Osteoblast (primary cell): ENCODE measurements at places on chromosomes 16 and 17.

DNA sequence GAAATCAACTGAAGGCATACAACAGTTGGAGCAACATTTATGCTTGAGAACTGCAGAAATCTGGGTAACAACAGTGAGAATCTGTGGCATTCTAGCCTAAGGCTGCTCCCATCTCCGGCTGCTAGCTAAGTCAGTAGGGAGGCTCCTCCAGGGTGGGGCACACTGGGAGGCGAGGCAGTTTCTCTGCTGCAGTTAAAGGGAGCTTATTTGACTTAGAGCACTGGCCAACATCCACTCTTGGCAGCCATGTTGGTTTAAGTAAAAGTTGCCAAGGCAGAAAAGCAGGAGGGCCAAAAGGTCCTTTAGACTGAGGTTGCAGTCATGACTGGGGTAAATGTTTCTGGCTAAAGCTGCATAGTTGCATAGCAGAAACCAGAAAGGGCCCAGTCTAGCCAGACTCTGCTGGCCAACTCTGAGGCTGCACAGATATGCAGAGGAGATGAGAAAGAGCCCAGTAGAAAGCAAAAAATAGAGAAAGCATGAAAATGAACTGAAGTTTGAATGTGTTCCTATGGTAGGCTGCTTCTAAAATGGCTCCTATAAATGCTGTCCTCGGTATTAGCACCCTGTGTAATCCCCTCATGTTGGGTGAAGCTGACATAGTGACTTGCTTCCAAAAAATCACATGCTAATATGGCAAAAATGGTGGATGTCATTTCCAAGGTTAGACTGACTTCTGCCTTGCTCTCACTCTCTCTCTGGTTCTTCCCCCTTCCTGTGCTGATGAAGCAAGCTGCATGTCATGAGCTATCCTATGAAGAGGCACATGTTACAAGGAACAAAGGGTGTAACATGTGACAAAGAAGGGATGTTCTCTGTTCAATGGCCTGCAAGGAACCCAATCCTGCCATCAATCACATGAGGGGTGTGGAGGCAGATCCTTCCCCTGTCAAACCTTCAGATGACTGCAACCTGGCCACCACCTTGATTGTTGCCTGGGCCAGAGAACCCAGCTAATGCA is 3.7 kb upstream of the C16orf78 start:
- no peak overlapping the region for H3K27ac ChIP-seq
- H3K4me1 ChIP-seq, result no peaks in the 10 kb centered on the region
- no peaks in the 10 kb centered on the region for H3K27me3 ChIP-seq
- no peak for DNase-seq
- no peaks in the 10 kb centered on the region for H3K36me3 ChIP-seq

- H3K27me3 ChIP-seq, result no peaks in the 10 kb centered on the region
- peak overlapping the region; percentile 4 for H3K27ac ChIP-seq
- peak; percentile 11 for DNase-seq
- no peak overlapping the region for H3K4me3 ChIP-seq
These were observed 196.7 kb downstream of the CYB561 start for GRCh38 chr17:63249256-63250004.

DNA sequence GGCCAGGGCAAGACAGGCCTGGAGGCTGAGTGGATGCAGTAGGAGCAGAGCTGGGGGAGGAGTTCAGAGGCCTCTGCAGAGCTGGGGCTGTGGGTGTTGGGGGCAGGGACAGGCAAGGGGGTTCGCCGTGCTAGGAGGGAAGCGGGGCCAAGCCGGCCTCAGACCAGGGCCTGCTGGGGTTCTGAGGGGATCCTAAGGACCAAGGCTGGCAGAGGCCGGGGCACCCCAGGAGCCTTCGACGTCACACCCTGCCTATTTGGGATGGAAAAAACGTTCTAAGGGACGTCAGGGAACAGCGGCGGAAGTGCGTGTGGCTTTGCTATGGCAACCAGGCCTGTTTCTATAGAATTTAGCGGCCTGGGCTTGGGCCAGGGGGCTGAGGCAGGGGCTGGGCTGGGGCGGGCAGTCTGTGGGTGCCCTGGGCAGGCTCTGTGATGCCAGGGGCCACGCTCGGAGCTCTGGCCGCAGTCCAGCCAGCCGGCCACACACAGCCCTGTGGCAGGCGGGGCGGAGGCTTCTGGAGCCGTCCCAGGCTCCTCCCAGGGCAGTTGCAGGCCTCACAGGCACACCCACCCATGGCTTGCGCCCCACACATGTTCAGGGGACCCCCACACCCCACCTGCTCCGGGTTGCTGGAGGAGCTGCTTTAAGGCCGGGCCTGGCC is 3.7 kb downstream of the TRAF7 start:
- no peaks in the 10 kb centered on the region for H3K36me3 ChIP-seq
- peak overlapping the region; percentile 98 for H3K27ac ChIP-seq
- DNase-seq, result peak; percentile 98
- peak overlapping the region; percentile 44 for H3K4me3 ChIP-seq
- no peaks in the 10 kb centered on the region for H3K27me3 ChIP-seq

DNA sequence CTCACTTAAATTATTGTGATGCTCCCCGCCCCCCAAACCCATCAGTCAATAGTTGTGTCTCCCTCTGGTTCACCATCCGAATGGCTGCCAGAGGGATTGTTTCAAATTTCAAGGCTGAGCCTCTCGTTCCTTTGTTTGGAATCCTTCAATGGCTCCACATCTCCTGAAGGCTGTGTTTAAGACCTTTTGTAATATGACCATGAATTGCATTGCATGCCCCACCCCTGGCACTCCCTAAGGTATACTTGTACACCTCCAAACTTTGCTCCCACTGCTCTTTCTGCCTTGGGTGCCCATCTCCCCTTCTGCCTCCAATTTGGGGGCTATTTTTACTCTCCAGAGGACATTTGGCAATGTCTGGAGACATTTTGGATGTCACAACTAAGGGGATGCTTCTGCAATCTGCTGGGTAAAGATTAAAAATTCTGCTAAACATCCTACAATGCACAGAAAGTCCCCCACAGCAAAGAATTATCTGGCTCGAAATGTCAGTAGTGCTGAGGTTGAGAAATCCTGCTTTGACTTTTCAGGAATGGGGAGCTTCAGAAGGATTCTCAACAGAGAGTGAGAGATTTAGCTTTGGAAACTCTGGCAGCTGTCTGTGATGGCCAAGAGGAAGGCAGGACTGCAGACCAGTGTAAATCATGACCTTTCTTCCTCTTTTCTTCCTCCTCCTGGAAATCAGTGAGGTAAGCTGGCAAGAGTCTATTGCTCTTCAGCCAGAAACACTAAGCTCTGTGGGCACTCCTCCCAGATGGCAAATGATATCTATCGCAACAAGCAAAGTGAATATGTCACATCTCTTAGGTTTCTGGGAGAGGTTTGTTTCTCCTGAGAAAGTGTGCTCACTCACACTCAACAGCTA is 8.7 kb upstream of the IL4R start:
- H3K36me3 ChIP-seq, result no peaks in the 10 kb centered on the region
- H3K4me1 ChIP-seq, result peaks cover 6% of the 10 kb centered on the region
- H3K27me3 ChIP-seq, result no peaks in the 10 kb centered on the region
- H3K27ac ChIP-seq, result no peak overlapping the region
- H3K4me3 ChIP-seq, result no peak overlapping the region
- no peak for DNase-seq

- H3K27ac ChIP-seq, result peak overlapping the region; percentile 97
- peaks cover 35% of the 10 kb centered on the region for H3K4me1 ChIP-seq
- H3K4me3 ChIP-seq, result no peak overlapping the region
- H3K36me3 ChIP-seq, result peaks cover 33% of the 10 kb centered on the region
- no peaks in the 10 kb centered on the region for H3K27me3 ChIP-seq
These were observed 15.3 kb downstream of the SGCA start for GRCh38 chr17:50181144-50181543.

DNA sequence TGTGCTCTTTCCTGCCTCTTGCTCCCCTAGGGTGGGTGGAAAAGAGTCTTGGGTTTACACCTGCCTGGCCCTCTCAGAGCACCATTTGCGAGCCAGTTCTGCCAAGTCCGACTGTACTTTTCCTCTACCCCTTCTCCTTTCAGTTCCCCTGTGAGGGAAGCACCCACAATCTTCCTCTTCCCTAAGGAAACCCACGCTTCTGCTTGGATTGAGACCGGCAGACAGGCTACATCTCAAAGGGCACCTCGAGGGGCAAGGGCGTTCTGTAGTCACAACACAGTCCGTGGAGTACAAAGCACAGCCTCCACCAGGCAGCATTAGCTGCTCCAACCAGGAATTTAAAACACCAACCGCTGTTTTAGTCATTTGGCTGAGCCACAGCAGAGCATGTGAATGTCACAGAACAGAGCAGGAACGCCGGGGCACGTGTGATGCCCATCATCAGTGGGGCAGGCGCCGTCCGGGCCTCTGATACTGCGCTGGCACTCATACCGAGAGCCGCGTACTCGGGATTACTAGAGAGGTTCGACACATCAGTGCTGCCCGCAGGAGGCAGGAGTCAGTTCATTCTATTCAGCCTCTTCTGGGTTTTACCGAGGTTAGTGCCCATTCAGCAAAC is 13.7 kb upstream of the MNT start:
- no peaks in the 10 kb centered on the region for H3K27me3 ChIP-seq
- H3K4me1 ChIP-seq, result peaks cover 24% of the 10 kb centered on the region
- no peak overlapping the region for H3K4me3 ChIP-seq
- H3K36me3 ChIP-seq, result peaks cover 3% of the 10 kb centered on the region
- H3K27ac ChIP-seq, result no peak overlapping the region

GRCh38 chr17:43952351-43952723 is 1.4 kb downstream of the PYY start:
- H3K27ac ChIP-seq, result no peak overlapping the region
- no peaks in the 10 kb centered on the region for H3K36me3 ChIP-seq
- peaks cover 52% of the 10 kb centered on the region for H3K27me3 ChIP-seq
- no peak overlapping the region for H3K4me3 ChIP-seq

- H3K4me1 ChIP-seq, result no peaks in the 10 kb centered on the region
- H3K27ac ChIP-seq, result no peak overlapping the region
- no peak for DNase-seq
- H3K36me3 ChIP-seq, result no peaks in the 10 kb centered on the region
These were observed 1.5 kb downstream of the HOXB4 start for GRCh38 chr17:48576479-48577309.

- peaks cover 13% of the 10 kb centered on the region for H3K4me1 ChIP-seq
- no peak for DNase-seq
- no peak overlapping the region for H3K4me3 ChIP-seq
These were observed 443.8 kb downstream of the CDH13 start for GRCh38 chr16:83070416-83071209.

GRCh38 chr16:54957403-54958166 is 26.9 kb downstream of the IRX5 start:
- DNase-seq, result peak; percentile 56
- no peaks in the 10 kb centered on the region for H3K36me3 ChIP-seq
- H3K27ac ChIP-seq, result no peak overlapping the region
- H3K27me3 ChIP-seq, result no peaks in the 10 kb centered on the region
- no peaks in the 10 kb centered on the region for H3K4me1 ChIP-seq

DNA sequence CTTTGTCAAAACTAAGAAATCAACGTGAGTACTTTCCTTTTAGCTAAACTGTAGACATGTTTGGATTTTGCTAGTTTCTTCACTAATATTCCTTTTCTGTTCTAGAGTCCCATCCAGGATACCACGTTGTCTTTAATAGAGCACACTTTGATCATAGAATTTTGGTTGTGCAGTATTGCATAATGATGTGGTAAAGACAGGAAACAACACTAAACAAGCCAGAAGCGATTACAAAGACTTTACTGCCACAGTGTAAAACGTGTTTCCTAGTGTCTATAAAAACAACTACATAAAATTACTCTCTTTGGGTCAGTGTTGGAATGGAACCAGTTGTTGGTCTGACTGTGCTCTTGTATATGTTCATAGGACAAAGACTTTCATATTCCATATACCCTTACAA is 19.3 kb downstream of the SHISA9 start:
- no peak overlapping the region for H3K27ac ChIP-seq
- H3K4me1 ChIP-seq, result no peaks in the 10 kb centered on the region
- no peak overlapping the region for H3K4me3 ChIP-seq
- no peaks in the 10 kb centered on the region for H3K36me3 ChIP-seq
- no peaks in the 10 kb centered on the region for H3K27me3 ChIP-seq

GRCh38 chr17:21380659-21381058 is 4.5 kb downstream of the KCNJ12 start:
- no peak overlapping the region for H3K27ac ChIP-seq
- H3K36me3 ChIP-seq, result no peaks in the 10 kb centered on the region
- no peak for DNase-seq
- H3K27me3 ChIP-seq, result peaks cover 33% of the 10 kb centered on the region
- no peak overlapping the region for H3K4me3 ChIP-seq

DNA sequence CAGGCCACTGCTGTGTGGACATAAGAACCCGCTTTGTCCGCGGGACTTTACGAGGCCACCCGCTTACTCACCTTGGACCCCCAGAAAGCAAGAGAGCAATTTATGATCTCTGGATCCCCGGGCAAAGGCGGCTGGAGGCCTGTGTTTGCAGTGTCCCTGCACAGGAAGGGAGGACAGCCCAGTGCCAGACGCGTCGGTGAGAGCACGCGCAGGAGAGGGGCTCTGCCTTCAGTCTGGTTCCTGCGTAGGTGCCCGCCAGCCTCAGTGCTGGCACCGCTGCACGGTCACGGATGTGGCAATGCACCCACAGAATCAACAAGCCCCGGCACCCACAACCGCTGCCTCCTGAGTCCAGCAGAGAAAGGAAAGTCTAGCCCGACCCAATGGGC is 248.4 kb downstream of the C16orf95 start:
- no peak for DNase-seq
- no peaks in the 10 kb centered on the region for H3K36me3 ChIP-seq
- no peak overlapping the region for H3K27ac ChIP-seq
- H3K27me3 ChIP-seq, result no peaks in the 10 kb centered on the region

DNA sequence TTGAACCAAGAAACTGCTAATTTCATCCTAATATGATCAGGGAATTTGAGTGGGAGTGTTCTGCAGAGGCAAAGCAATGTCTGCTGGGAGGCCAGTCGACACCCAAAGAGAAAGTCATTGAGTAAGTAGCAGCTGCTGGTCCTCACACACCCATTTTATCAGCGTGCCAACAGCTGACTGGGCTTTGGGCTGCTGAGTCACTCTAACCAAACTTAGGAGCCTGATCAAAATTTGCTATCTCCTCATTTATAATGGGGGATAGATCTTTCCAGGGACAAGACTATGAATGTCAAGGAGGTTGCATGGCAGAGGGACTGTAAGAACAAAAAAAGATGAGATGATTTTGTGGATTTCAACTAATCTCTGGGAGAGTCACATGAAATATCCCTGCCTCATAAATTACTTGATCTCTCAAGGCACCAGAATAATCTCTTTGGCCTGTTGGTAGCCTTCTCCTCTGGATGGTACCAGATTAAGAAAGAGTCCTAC is 32.9 kb downstream of the CPSF4L start:
- H3K36me3 ChIP-seq, result no peaks in the 10 kb centered on the region
- peak; percentile 93 for DNase-seq
- peak overlapping the region; percentile 61 for H3K27ac ChIP-seq
- H3K27me3 ChIP-seq, result no peaks in the 10 kb centered on the region
- no peak overlapping the region for H3K4me3 ChIP-seq
- peaks cover 50% of the 10 kb centered on the region for H3K4me1 ChIP-seq

- H3K4me1 ChIP-seq, result peaks cover 6% of the 10 kb centered on the region
- H3K27ac ChIP-seq, result no peak overlapping the region
- H3K36me3 ChIP-seq, result no peaks in the 10 kb centered on the region
- DNase-seq, result no peak
- H3K27me3 ChIP-seq, result peaks cover 17% of the 10 kb centered on the region
These were observed 24.1 kb upstream of the KRT24 start for GRCh38 chr17:40727447-40728231.

GRCh38 chr16:67967958-67968399 is 458 bp downstream of the SLC12A4 start:
- peak; percentile 96 for DNase-seq
- peak overlapping the region; percentile 94 for H3K4me3 ChIP-seq
- peaks cover 17% of the 10 kb centered on the region for H3K36me3 ChIP-seq
